CD4-positive, alpha-beta T cell (primary cell): ENCODE measurements at places on chromosomes 3 and 15.

GRCh38 chr3:46811615-46812236 is 51.5 kb downstream of the MYL3 start:
- DNase-seq, result no peak

DNA sequence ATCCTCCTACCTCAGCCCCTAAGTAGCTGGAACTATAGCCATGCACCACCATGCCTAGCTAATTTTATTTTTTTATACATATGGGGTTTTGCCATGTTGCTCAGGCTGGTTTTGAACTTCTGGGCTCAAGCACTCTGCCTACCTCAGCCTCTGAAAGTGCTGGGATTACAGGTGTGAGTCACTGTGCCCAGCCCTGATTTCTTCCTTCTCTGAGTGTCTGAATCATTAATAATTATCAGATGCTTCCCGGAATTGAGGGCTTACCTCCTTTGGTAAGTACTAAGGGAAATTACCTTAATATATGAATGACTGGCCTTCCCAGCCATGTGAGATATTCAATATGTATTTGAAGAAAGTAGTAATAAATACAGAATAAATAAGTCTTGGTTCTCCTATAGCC is 7.2 kb downstream of the CLPX start:
- no peak for DNase-seq

- DNase-seq, result no peak
Measured at GRCh38 chr3:127822041-127822681, at the start of gene MGLL. MGLL (minus strand) TSS chr3:127822515; CDS start chr3:127822318, 197 bp downstream.

DNA sequence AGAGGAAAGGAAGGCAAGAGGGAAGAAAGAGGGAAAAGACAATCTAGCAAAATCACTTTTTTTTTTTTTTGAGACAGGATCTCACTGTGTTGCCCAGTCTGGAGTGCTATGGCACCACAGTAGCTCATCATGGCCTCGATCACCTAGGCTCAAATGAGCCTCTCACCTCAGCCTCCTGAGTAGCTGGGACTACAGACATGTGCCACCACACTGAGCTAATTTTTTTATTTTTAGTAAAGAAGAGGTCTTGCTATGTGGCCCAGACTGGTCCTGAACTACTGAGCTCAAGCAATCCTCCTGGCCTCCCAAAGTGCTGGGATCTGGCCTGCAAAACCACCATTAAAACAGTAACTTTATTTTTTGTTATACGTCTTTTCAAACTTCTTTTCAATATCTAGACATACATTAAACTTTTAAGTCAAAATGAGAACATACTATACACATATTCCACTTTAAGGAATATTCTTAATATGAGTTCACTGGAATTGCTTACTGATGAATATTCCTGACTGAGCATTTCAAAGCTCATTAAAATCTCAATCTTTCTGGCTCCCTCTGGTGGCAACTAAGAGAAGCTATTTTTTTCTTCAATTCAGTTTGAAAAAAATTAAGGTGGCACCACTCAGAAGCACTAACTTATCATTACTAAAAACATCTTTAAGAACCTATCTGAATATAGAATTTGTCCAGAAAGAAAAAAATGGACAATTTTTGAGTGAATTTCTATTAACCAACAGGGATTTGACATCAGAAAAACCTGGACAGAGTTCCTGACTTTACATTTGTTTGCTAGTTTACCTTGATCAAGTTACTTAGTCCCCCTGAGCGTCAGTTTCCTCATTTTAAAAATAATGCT is 40.9 kb downstream of the UACA start:
- no peak for DNase-seq

GRCh38 chr15:71338265-71338664 is 223.0 kb downstream of the THSD4 start:
- DNase-seq, result no peak

GRCh38 chr3:187831125-187832051 is 86.1 kb upstream of the BCL6 start:
- DNase-seq, result no peak

DNA sequence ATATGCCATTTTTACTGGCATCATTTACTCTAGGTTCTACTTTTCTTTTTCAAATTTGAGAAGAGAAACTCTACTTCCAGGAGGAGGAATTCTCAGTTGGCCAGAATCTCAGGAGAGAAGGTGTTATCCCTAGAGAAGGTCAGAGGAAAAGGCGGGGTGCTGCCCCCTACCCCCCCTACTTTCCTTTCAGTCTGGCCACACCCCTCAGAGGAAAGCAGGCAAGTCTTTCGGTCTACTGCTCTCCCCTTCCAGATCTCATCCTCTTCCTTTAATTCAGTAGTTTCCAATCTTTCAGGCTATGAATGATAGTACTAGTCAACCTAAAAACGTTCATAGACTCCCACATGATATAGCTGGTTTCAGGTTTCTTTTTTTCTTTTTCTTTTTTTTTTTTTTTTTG is 366.5 kb upstream of the TBL1XR1 start:
- DNase-seq, result no peak

DNA sequence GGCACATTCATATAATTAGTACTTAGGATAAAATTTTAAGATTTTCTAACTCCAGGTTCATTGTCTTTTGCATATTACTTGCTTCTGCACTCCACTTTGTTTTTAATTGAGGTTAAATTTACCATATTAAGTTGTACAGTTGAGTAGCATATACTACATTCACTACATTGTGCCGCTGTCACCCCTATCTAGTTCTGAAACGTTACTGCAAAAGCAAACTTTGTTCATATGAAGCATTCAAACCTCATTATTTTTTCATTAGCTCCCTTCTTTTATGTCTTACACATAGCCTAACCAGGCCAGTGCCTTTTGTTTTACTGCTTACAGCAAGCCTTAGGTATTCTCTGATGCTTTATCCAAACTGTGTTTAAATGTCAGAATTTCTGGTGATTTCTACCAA is 183.1 kb upstream of the CGNL1 start:
- no peak for DNase-seq

DNA sequence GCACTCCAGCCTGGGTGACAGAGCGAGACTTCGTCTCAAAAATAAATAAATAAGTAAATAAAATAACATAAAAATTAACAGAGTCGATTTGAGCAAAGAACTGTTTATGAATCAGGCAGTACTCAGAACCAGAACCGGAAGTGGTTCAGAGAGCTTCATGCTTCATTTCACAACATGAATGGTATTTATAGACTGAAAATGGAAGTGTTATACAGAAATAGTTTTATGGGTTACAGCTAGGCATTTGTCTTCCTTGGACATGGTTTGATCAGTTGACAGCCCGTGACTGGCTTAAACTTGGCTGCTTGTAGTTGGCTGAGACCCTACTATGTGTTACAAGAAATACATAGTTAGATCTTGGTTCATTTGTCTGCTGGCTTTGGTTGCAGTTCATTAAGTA is 216.0 kb upstream of the MCTP2 start:
- DNase-seq, result no peak

DNA sequence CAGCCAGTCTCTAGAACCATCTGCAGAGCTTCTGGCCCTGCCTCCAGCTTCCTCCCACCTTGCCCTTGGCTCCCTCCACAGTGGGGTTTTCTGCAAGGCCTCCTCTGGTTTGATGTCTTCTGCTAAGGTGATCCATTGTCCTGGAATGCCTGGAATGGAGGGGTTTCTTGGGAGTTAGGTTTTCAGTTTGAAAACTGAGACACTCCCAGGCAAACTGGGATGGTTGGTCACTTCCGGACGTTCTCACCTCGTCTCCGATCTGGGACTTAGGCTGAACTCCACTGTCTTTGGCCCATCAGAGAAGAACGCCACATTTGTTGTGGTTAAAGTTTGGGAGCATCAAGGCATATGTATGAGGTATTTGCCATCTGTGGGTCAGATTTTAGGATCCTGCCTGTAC is 77.4 kb upstream of the KLHL25 start:
- DNase-seq, result no peak
